NCI-H748 treated with DMSO at 0.1 percent for 48 hours (cell line): ENCODE measurements at places on chromosomes 7 and 10.

- no peak for DNase-seq
Measured at GRCh38 chr7:24227068-24227467, 56.9 kb upstream of the NPY start.

GRCh38 chr7:115477193-115477651 is 553.3 kb downstream of the TFEC start:
- peak; percentile 7 for DNase-seq

- DNase-seq: no peak
Measured at GRCh38 chr7:75596727-75597614, 104.9 kb downstream of the SPDYE5 start.

DNA sequence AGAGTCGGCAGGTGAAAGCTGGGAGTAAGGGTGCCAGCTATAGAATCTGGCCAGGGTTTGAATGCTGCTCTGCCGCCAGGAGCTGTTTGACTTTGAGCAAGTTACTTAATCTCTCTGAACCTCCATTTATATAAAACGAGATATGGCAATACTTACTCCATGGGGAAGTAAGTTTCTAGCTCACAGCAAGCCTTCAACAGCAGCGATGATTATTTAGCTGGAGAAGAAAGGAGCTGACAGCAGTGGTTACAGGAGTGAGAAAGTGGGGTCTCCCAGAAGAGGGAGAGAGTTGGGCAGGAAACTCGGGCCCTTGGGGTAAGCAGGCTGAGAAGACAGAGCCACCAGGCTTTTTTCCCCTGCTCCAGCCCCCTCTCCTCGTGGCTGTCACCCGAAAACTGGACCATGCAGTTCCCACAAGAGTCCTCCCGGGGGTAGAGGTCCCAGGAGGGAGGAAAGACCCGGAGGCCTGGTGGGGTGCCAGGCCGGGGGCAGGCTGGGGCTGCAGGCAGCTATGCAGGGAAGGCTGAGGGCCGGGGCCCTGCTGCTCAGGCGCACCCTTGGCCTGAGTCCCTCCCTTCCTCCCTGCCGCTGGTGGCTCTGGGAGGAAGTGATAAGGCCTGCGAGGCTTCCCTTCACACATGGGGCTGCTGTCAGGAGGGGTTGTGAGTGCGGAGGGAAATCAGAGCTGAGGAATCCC is 3.5 kb downstream of the NOS3 start:
- DNase-seq: no peak

- DNase-seq: no peak
Measured at GRCh38 chr7:101869026-101869900, 51.8 kb downstream of the CUX1 start.

DNA sequence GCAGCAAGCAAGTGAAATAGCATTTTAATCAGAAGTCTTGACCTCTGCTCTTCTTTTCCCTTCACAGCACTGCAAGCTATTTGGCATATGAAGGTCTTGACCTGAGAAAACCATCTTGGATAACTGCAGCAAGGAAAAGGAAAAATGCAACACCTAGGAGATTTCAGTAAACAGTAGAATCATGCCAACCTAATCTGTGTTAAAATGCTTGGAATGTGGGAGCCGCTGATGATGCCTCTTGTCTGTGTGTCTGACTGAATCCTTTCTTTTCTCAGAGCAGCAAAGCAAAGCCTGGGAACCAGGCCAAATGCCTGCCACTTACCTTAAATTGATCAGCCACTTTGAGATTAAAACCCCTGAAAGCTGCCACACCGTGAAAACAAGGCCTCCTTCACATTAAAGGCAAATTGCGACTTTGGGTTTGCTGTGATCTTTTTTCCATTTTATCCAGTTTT is 80.4 kb upstream of the CDK6 start:
- DNase-seq: no peak

DNA sequence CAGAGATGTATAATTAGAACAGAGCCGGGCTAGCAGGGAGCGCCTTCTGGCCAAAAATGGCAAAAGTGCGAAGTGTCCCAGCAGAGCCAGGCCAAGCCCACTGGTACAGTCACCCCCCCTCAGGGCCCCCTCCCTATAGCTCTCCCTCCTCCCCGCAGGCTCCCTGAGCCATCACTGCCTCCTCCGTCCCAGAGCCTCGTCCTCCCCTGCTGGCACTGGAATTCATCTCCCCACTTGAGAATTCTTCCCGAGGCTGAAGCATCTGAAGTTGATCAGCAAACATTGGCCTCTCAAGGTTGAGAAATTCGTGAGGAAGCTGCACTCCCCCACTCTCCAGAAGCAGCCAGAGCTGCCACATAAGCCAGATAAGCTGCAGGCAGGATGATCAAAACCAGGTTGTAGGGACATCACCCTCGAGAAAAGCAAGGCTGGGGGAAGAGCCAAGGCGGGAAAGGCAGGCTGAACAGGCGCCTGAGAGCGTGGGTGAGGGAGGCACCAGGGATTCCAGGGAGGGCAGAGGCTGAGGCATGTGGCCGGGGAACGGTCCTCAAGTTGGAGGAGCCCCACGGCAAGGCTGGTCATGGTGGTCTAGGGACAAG is 23.4 kb downstream of the CAMK2G start:
- no peak for DNase-seq

DNA sequence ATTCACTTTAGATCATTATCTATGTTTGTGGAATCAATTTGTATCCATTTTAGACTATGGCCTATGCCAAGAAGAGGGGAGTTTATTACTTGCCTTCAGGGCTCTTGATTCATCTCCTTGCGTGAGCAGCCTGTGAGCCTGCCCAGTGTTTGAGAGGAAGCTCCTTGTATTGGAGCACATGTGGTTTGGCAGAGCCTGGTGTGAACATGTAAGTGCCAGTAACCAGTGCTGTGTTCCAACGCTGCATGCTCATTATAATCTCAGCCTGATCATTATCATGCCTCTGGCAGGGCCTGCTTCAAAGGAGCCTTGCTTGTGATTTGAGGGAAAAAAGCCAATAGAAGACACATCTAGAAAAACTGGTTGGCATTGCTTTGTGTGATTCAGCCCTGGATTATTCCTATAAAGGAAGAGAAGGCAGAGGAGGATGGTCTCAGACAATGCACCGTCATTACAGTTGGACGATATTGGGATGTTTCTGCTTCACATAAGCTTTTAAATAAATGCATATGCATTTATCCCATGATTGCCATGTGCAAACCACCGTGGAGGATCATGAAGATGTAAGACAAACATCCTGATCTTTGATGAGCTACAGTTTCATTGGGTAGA is 203.4 kb upstream of the AHR start:
- no peak for DNase-seq

GRCh38 chr10:50988792-50989191 is 85.5 kb upstream of the PRKG1 start:
- DNase-seq: no peak

- no peak for DNase-seq
Measured at GRCh38 chr10:63261496-63261895, 128.4 kb downstream of the NRBF2 start.
